ENCODE measurements at places on chromosomes 7 and 10. TPM values are rescaled to one million over a fixed set of nuclear protein-coding genes. Genes with fewer than 3 reads are reported as not detected.

DNA sequence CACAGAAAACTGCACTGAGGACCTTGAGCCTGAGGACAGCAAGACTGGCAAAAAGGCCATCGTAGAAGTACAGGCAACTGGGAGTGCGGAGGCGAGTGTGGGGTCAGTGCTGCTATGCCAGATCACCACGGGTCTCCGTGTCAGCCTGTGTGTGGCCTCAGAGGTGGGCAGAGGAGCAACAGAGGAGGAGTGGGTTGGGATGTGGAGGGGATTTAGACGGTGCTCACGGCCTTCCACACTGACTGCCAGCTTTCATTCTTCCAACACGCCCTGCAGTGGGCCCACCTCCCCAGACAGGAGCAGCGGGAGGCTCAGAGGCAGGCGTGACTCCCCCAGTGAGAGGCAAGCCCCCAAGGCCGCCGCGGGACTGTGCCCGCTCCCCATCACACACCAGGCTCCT, 17.0 kb upstream of the ZMIZ1 start:
- ATAC-seq, result no peak

Gene GRID1
- total RNA-seq, result 1.2 TPM

DNA sequence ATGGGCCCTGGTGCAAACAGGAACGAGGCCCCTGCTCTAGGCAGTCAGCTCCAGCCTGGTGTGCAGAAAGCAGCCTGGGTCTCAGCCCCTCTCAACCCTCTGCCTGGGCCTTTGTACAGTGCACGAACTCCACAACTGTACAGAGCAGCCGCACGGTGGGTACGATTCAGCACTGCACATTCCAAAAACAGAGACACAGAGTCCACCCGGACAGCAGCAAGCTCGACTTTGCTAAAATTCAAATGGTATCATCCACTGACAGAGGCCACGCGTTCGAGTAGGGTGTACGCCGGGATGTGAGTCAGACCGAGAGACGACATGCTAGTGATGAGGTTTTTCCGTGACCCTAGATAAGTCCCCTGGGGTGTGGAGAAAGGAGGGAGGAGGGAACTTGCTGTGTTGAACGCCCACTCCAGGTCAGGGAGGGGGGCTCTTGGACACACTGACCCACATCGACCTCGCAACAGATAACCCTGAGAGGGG, 65.6 kb upstream of the PDGFA start:
- ATAC-seq, result no peak

- no peak for ATAC-seq
These were observed 44.1 kb upstream of the RAPGEF5 start for GRCh38 chr7:22400936-22401553.

DNA sequence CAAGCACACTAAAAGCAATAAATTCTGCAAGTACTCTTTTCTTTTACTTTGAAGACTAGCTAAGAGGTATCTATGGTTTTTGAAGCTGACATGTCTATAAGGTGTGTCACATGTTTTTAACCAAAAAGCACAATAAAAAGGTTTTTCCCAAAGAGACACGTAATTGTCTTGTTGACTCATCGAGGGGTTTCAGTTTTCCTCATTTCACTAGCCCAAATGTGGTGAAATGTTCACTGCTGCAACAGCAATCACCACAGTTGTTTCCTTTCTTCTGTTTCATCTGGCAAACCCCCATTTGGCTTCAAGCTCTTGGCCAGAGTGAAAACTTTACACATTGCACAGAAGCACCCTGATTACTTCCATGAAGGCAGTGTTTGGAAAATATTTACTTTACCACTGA, 3.8 kb upstream of the HOXA4 start:
- ATAC-seq, result peak; percentile 16

Gene CALHM1
- total RNA-seq, result not detected

Gene ATRNL1
- total RNA-seq, result 19.0 TPM

DNA sequence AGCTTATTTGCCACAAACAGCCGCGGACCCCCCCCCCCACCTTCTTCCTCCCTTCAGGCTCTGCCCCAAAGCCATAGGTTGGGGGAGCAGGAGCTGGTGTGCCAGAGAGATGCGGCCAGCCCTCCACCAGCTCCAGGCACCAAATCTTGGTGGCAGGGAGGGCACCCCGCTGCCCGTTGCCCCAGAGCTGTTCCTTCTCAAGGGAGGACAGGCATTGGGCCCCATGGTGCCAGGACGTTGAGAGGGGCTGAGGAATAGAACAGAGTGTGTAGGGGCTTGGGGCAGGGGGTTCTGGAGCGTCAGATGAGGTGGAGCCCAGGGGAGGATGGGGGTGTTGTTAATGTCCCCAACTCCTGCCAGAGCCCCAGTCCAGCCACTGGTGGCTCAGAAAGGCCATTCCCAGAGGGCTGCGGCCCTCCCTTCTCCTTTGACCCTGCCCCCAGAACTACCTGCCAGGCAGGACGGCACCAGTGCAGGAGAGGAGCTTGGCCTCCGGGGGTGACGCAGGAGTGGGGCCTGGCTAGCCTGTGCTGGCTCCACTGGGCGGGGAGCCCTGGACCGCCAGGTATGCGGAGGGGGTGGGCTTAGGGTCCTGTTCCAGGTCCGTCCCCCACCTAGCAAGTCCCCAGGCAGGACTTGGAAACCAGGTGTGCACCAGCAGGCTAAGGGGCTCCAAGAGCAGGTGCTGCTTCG, 10.0 kb upstream of the SEC24C start:
- no peak for ATAC-seq

DNA sequence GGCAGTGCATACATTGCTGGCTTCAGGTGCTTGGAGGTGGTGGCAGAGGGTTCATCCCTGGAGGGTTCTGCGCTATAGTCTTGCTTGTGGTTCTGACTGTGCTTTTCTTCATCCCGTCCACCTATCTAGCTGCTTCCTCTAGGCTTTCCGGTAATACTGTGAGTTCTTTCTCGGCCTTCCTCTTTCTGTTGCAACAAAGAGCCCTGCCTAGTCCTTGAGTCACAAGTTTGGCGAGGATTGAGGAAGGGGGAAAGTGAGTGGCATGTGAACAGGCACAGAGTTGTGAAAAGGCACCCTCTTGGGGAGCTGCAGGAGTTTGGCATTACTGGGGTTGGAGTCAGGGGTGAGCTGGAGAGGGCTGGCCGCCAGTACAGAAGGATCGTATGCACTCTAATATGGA, 123.0 kb downstream of the SH2D4B start:
- ATAC-seq, result no peak

DNA sequence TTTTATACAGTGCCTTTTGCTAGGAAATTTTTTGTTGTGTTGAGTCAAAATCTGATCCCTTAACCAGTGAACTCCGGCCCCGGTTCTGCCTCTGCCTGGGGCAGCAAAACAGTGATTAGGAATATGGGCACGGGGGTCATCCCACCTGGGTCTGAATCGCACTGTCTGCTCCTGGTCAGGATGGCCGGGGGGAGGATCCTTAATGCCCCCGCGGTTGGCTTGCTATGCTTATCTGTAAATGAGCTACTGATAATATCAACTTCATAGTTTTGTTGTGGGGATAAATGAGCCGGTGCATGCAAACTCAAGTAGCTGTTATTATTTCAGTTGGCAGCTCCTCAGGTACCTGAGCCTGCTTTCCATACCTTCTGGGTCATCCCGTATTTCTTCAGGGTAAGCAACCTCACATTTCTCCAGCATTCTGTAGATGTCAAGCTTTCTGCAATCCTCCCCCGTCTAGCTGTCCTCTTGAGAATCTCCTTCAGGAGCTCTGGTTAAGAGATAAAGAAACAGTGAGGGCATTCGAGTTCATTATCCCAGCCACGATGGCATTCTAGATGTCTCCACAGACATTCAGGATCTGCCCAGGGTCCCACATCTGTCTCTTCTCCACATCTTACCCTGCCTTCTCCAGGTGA, 592.2 kb downstream of the SDK1 start:
- ATAC-seq, result no peak

DNA sequence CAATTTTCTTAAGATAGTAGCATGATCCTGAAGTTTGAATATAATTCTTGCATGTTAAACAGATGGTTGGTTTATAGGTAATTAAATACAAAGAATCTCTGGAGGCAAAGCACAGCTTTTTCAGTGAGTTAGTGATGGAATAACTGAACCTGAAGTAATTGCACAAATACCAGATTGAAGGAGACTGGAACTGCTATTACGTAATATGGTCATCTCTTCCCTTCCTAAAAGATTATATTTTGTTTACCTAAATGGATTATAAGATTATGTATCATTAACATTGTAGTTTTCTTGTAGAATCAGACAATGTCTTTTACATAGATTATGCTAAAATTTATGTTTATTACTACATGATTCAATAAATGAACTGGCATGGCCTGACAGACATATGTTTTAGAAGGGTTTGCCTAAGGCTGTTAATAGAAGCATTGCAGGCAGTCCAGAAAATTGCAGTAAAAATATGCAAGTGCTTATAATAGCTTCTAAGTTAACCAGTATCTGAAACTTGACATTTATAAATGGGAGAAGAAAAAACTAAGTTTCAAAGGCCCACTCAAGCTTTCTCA, 35.8 kb upstream of the GPR37 start:
- no peak for ATAC-seq

- ATAC-seq, result no peak
These were observed 1181.6 kb upstream of the SORCS1 start for GRCh38 chr10:108346066-108346465.

- peak; percentile 4 for ATAC-seq
These were observed 969 bp downstream of the SLC35G1 start for GRCh38 chr10:93894516-93895378.

DNA sequence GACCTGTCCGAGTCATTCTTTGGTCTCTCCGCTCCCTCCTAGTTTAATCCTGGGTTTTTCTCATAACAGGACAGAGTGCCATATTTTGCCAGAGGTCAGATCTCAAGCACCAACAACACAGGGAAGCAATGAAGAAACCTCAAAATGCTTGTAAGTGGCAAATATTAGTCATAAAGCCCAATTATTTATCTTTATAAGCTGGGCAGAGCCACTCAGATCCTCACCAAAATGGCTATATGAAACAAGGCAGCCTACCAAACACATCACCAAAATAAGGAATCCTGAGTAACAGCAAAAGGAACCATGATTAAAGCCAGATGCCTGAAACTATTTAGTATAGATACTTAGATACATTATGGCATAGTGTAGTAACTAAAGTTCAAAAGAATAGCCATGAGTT, 4.7 kb downstream of the ECD start:
- no peak for ATAC-seq

DNA sequence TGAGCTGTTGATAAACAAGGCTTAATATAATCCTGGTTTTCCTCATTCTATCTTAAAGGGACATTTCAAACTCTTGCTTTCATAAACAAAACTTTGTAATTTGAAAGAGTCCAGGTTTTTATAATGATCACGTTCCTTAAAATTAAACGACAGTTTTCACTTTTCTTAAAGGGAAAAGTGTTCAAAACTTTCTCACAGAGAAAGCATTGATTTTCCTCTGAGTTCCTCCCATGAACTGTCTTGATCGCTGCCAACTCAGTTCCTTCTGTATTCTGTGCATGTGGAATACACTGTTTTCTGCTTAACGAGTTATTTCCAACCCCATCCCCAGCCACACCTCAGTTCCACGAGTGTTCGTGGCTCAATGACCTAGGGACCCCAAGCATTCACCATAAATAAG, 2.4 kb upstream of the C7orf33 start:
- no peak for ATAC-seq

GRCh38 chr10:688312-689120, 952 bp downstream of the DIP2C start:
- ATAC-seq, result peak; percentile 42

DNA sequence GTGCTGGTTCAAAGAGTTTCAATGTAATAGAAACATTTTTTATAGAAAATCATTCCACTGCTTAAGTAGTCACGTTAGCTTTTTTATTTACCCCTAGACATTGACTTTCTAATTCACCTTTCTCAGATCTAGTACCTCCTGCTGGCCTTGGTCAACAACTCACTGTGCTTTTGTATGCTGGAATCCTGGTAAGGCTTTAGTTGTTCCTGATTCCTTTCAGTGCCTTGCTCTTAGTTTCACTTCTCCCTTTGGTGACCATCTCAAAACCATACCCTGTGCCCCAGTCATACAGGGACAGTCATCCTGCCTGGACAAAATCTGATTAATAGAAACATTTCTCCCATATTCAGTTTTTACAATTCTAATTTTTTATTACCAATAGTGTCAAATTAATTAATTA, 130.2 kb downstream of the GPR37 start:
- ATAC-seq, result no peak

Data from gastroesophageal sphincter (tissue), 4 donors.